Stimulated activated CD4-positive, alpha-beta T cell treated with anti-CD3 and anti-CD28 coated beads, Interleukin-4, amount 100 ng/mL, for 24 hours (primary cell): ENCODE measurements at places on chromosomes 11 and 22.

- DNase-seq, result no peak
Measured at GRCh38 chr11:65132238-65132987, 1.9 kb downstream of the SYVN1 start.

DNA sequence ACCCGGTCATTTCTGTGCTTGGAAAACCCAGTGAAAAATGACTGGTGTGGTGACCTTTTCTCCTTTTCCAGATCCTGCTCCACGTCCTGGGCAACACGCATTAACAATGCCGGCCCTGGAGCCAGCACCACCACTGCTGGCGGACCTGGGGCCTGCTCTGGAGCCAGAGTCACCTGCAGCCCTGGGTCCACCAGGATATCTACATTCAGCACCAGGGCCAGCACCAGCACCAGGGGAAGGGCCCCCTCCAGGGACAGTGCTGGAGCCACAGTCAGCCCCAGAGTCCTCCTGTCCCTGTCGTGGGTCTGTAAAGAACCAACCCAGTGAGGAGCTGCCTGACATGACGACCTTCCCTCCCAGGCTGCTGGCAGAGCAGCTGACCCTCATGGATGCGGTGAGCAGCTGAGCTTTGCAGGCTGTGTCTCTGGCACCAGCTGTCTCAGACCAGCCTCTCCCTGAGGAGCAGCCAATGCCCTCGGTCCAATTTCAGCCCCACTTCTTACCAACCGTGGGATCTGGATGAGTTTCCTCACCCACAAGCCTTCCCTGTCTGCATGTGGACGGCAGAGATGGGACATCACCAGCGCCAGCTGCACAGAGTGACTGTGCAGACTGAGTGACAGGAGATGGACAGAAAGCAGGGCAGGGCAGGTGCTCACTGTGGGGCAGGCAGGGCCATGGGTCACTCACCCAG is 1.9 kb downstream of the RGL4 start:
- DNase-seq, result no peak

GRCh38 chr11:70551351-70552166 is 153.2 kb downstream of the CTTN start:
- DNase-seq, result no peak

DNA sequence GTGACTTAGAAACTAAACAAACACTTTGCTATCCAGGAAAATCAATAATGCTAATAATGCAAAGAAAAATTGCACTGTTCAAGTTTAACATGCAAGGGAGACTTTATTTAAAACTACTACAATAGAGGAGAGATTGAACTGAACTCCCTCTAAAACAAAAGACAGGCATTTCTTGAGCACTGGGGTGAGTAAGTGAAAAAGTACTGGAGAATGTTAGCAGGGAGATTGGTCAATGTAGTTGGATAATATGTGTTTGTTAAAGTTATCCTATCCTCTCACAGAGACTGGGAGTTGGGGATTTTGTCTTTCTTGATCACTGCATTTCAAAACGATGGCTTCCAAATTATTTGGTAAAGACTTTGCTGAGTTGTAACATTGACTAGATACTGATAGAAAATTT is 77.6 kb downstream of the LUZP2 start:
- no peak for DNase-seq

DNA sequence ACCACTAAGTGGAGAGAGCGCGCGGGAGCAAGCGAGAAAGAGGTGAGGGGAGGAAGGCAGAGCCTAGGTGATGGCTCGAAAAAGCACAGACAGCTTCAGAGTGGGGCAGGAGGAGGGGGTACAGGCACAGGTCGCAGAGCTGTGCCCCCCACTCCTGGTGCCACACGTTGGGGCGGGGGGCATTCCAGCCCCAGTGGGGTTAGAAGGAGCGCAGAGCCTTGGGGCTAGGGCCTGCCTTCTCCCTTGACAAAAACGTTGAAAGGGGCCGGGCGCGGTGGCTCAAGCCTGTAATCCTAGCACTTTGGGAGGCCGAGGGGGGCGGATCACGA is 41.6 kb upstream of the ISX start:
- no peak for DNase-seq

DNA sequence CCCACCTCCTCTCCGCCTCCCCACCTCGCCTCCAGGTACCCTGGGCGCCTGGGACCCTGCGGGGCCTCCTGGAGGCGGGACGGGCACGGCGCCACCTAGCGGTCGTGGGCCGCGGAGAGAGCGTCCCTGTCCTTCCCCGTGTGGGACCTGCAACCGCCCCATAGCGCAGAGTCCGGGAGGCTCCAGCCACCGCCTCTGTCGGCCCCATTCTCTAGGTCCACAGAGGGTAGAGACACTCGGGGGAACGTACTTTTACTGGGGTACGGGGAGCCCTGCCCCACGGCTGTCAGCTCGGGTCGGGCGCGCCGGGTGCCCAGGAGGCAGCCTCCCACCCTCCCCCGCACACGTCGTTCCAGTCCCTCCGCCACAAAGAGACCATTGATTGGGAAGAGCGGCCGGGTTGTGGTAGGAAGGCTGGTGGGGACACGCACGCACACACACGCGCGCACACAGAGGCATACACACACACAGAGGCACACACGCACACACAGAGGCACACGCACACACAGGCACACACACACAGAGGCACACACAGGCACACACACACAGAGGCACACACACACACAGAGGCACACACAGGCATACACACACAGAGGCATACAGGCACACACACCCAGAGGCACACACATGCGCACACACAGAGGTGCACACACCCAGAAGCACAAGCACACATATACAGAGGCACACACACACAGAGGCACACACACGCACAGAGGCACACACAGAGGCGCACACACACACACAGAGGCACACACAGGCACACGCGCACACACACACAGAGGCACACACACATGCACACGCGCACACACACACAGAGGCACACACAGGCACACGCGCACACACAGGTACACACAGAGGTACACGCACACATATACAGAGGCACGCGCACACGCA is 12.6 kb upstream of the NECTIN1 start:
- DNase-seq, result peak; percentile 56

DNA sequence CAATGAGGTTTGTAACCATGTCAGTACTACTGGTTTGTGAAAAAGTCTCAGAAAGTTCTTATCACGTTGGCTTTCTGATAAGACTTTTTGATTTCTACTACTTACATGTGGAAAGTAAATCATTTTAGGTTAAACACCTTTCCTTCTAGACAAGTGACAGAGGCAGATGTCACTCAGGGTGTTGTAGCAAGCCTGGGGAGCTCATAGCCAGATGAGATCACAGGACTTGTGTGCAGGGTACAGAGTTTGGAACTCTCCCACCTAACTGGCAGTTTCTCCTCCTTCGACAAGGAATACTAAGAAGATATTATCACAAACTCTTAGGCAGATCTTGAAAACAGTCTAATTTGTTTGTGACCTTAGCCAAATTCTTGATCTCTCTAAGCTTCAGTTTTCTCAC is 49.4 kb upstream of the PICALM start:
- DNase-seq, result no peak

GRCh38 chr11:119903821-119904220 is 174.8 kb upstream of the NECTIN1 start:
- no peak for DNase-seq

GRCh38 chr11:117923773-117924172 is 5.4 kb downstream of the TMPRSS13 start:
- DNase-seq, result no peak

- no peak for DNase-seq
Measured at GRCh38 chr11:10438458-10438857, 16.6 kb upstream of the AMPD3 start.

DNA sequence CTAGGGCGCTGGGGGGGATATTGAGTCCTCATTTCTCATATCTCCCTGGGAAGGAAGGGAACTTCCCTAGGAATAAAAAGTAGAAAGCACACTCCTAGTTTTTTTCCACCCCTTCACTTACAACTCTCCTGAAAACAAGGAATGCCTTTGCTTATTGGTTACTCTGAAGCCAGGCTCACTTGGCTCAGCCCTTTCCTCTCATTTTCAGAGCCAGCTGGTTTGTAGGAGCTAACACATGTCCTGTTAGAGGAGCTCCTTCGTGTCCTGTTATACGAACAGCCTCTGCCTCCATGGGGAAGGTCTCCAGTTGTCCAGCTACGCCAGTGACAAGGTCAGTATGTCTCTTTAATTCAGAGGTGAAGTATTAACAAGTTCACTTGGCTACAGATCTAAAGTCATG is 17.6 kb downstream of the ALKBH8 start:
- no peak for DNase-seq

- DNase-seq, result no peak
Measured at GRCh38 chr22:33389936-33390335, 331.8 kb upstream of the SYN3 start.

- no peak for DNase-seq
Measured at GRCh38 chr11:57160665-57161064, 21.1 kb upstream of the LRRC55 start.

DNA sequence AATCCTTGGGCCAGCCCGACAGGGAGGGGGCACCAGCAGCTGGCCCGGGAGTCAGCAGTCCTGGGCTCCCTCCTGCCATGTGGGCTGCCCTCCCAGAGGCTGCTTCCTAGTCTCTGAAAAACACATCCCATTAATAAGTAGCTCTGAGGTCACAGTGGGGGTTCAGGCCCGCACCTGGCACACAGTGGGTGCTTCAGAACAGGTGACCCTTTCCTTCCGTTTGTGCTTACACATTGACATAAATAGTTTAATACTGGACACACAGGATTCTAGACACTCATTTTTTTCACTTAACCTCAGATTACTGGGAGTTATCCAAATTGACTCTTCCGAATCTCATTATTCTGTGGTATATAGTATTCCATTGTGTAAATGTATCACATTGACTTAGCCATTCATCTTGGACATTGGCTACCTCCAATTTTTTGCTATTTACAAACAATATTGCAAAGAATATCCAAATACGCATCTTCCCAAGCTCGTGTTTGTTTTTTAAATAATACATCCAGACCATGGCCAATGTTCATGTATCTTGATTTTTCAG is 474 bp upstream of the CHADL start:
- DNase-seq, result no peak

GRCh38 chr22:29647954-29648737 is 44.7 kb downstream of the NF2 start:
- DNase-seq, result no peak

- peak; percentile 12 for DNase-seq
Measured at GRCh38 chr11:11789735-11790369, 51.9 kb upstream of the USP47 start.

- no peak for DNase-seq
Measured at GRCh38 chr22:44801476-44801875, 49.1 kb downstream of the ARHGAP8 start.

DNA sequence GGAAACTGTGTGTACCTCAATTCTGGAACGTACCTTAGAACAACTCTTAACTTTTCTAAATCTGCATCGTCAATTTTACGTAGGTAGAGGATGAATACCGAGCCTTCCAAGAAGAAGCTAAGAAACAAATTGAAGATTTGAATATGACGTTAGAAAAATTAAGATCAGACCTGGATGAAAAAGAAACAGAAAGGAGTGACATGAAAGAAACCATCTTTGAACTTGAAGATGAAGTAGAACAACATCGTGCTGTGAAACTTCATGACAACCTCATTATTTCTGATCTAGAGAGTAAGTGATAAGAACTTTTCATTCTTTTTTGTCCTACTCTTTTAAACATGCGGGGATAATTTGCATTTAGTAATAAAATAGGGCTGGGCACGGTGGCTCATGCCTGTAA is 53.5 kb downstream of the SPECC1L start:
- no peak for DNase-seq

- DNase-seq, result no peak
Measured at GRCh38 chr11:118921121-118921928, 4.4 kb downstream of the BCL9L start.

DNA sequence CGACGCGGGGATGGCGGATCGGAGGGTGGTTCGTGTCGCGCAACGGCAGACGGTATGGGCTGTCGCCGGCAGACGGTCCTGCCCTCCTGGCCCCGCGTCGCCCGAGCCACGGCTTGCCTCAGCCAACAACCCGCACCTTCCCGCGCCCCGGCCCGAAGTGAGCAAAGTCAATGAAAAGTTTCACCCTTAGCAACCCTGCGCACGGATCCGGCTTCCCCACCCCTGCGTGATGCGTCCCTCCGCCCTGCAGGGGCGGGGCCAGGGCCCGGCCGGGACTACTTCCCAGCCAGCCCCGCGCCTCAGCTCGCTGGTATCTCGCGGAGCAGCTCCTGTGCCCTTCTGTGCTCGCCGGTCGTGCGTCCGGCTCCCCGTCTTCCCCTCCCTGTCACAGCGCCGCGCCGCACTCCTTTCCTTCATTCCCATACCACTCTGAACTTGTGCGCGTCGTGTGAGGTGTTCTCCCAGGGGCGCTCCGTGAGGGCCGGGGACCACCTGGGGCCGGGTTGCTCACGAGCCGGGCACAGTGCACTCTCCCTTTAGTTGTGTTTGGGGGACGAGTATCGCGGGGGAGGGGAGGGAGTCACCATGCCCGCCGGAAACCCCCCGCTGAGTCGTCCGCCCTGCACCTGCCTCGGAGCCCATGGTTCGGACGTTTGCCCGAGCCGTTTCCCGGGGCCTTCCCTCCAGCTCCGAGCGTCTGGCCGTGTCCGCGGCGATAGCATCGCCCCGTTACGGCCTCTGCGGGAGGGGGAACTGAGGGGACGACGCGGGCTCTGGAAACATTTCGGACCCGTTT is at the start of gene TOB2:
Gene TOB2, minus strand, starts transcription at position 163 of the 796 bp plus-strand sequence. CDS start 9,456 bp downstream, outside the sequence.
- DNase-seq, result peak; percentile 95

GRCh38 chr11:112670806-112671570 is 290.2 kb upstream of the NCAM1 start:
- no peak for DNase-seq

- no peak for DNase-seq
Measured at GRCh38 chr11:111840143-111840542, 31.2 kb downstream of the ALG9 start.

DNA sequence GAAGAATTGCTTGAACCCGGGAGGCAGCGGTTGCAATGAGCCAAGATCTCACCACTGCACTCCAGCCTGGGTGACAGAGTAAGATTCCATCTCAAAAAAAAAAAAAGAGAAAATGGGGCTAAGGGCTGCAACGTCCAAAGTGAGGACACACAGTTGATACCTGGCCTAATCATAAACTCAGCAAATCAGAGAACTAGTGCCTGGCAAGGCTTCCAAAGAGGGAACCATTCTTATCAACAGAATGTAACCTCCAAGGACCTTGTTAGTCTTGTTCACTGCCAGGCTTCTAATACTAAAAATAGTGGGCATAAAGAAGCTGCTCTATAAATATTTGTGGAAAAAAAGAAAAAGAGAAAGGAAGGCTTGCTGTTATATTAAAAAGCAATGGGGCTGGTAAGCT is 42.3 kb downstream of the FAM168A start:
- no peak for DNase-seq

- DNase-seq, result no peak
Measured at GRCh38 chr22:25380122-25380747, 160.8 kb downstream of the CRYBB2 start.

GRCh38 chr22:45608763-45609180 is 62.9 kb upstream of the ATXN10 start:
- peak; percentile 20 for DNase-seq

GRCh38 chr22:36486619-36487384 is 5.4 kb upstream of the TXN2 start:
- DNase-seq, result peak; percentile 72
